ENCODE measurements at places on chromosomes 3 and 15. TPM values are rescaled to one million over a fixed set of nuclear protein-coding genes. Genes with fewer than 3 reads are reported as not detected.

EXOG gene
- total RNA-seq: 13.8 TPM

ENTPD3 gene
- total RNA-seq: not detected

TMEM40 gene
- total RNA-seq: not detected

DAZL gene
- 3.2 TPM for total RNA-seq

MYLK gene
- total RNA-seq: 28.4 TPM

SLC24A5 gene
- not detected for total RNA-seq

FBN1 gene
- 78.8 TPM for total RNA-seq

NRROS gene
- total RNA-seq: 0.58 TPM

All from neural progenitor cell (in vitro differentiated cells).